ENCODE measurements at places on chromosomes 3 and 15.

- no peak for DNase-seq
Observed at GRCh38 chr3:105800320-105800719, 68.5 kb downstream of the CBLB start.

- DNase-seq, result no peak
Observed at GRCh38 chr3:25084016-25084415, 344.0 kb upstream of the RARB start.

DNA sequence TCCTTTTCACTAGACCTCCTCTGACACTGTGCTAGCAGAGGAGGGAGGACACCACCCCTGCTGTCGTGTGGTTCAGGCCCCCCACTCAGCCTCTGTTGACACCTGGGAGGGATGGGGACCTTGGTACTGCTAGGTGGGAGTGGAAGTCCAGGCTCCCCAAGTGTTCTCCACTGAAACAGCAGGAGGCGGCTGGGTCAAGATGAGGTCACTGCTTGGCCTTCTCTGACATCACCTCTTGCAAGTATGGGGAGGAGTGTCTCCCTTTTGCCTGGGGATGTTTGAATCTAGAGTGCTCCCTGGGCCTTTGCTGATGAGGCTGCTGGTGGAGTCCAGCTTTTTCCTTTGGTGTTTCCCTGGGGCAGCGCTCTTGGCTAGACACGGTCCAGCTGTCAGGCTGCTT, 101.5 kb downstream of the CHRNA7 start:
- DNase-seq, result no peak

DNA sequence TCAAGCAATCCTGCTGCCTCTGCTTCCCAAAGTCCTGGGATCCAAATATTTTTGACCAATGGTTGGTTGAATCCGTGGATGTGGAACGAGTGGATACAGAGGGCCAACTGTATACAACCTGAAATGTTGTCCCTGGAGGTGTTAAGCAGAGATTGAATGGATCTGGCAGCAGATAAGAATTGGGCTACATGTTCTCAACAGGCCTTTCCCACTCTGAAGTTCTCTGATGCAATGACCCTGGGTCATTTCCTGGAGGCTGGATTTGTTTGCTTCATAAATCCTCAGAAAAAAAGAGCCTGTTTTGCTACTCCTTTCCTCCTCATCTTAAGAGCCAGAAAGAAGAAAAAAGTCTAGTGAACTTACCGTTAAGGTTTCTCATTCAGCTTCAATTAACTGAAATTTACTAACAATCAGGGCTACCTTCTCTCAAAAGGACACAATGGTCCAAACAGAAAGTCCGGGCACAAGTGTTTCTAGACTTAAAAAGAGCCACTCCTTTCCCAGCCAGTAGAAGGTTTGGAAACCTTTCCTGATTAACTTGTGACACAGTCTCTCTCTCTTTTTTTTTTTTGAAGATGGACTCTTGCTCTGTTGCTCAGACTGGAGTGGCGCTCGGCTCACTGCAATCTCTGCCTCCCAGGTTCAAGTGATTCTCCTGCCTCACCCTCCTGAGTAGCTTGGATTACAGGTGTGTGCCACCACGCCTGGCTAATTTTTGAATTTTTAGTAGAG, 6.5 kb downstream of the ARHGEF3 start:
- peak; percentile 20 for DNase-seq

DNA sequence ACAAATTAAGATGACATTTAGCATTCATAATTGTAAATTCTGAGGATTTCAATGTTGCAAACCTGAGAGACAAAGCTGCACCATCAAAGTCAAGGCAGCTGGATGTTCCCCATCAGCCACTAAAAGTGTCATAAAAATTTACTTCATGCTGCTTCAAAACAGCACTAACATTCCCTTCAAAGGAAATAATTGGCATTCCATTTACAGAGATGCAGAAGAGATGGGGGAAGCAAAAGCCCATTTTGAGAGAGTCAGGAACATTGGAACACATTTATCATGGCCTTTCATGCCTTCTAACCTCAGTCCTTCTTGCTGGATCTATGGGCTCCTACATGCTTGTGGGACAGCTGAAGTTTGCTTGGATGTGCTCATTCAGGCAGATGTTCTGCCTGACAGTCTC, 6.4 kb upstream of the TMEM158 start:
- no peak for DNase-seq

DNA sequence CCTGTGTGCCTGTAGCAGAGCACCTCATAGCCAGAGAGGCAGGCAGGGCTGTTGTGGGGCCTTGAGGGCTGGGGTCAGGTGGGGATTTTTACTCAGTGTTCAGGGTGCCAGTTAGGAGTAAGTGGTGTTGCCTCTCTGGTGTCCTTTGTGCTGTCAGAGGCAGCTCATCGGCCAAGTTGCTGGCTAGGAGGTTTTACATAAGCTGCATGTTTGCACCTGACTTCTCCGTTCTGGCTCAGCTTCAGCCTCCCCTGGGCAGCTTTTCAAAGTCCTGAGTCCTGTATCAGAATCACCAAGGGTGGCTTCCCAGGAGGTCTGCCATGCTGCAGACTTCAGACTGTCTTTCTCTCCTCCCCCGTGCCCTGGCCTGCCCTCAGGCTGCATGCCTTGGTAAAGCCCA, 242.6 kb upstream of the TPM1 start:
- no peak for DNase-seq

GRCh38 chr15:92651877-92652575, 3.5 kb downstream of the FAM174B start:
- no peak for DNase-seq

GRCh38 chr15:77479015-77479414, 58.3 kb downstream of the HMG20A start:
- no peak for DNase-seq

DNA sequence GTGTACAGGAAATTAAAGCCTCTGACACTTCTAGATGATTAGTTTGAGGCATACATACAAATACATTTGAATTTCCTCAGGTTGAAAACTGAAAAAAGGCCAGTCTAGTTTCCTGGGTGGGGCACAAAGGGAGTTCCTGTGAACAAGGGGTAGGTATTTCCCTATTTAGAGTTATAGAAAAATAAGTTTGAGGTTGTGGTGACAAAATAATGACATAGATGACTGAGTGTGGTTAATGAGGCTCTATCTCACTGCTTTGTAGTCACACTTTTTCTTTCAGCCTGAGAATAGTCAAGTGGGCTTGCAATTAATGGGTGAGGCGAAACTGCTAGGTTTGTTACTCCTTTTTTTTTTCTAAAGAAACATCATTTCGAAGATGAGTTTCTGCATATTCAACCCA, 4.3 kb downstream of the SLCO3A1 start:
- no peak for DNase-seq

DNA sequence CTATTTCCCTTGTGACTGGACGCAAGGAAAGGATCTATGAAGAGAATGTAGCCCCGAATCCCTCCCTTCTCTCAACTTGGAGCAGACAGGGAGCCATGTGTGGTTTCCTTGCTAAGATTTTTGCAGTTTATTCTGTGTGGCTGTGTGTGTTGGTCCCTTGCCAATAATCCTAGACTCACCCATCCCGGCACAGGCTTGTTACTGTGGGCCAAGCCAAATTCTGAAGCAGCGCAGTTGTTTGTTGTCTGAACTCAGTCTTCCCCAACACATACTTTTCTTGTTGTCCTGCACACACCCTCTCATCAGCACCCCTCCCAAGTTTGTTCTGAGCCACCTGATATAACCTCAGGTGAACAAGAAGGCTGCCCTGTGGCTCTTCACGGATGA, 193.3 kb upstream of the CTDSPL start:
- no peak for DNase-seq

DNA sequence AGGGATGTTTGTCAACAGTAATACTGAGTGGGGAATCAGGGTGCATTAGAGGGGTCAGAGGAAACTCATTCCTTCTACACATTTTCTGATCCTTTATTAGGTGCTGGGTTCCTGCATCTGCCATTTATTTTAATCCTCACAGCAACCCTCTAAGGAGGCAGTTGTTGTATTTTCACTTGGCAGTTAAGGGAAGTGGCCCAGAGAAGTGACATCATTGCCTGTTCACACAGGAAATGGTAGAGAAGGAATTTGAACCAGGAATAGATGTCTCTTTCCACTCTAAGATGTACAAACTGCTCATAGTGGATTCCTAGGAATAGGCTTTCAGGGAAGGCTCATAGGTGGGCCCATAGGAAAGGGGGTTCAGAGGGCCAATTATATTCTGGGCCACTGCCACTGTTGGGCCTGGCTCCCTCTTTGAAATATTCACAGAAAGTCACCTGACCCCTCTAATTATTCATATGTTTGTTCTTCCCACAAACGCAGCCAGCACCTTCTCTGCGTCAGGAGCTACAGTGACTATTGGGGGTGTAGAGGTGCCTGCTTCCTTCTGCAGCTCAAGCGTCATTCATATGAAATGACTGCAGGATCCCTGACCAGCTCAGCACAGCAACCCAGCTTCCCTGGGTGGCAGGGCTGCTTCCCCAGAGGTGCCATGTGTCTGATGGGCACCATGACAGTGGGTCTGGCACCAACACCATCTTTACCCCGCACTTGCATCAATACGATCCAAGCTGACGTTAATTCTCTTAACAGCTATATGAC, 163.9 kb upstream of the SMAD3 start:
- no peak for DNase-seq

- DNase-seq, result no peak
Observed at GRCh38 chr15:76328958-76329357, 7.6 kb upstream of the ISL2 start.

GRCh38 chr3:124401843-124402242, 328.4 kb upstream of the UMPS start:
- peak; percentile 25 for DNase-seq

DNA sequence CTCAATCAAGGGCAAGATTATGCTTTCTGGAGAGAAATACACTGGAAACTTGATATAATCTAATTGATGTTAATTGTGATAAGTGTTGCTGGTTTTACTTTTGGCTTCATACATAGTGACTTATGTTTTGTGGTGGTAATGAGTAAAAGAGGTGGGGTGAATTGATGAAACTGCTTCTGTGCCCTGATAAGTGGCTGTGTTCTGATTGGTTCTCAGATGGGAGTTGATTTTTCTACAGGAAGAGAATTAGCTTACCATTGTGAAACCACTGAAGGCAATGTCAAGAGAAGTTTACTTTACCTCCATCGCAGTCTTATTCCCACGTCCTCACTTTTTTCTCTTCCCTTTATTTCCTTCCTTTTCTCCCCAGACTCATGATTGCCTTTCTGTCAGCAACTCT, 23.8 kb downstream of the TMEM45A start:
- no peak for DNase-seq

DNA sequence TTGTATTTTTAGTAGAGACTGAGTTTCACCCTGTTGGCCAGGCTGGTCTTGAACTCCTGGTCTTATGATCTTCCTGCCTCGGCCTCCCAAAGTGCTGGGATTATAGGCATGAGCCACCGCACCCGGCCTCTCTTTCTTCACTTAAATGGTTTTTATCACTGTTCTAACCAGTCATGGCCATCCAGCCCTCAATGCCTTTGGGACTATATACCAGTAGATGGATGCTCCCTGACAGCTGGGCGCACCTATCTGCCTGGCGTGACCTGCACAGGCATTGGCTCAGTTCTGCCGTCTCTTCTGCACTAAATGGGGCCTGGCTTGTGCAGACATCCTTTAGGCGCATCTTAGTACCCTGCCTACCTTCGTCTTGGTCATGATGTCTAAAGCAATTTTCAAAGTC, 233.4 kb downstream of the ADAMTS17 start:
- no peak for DNase-seq

DNA sequence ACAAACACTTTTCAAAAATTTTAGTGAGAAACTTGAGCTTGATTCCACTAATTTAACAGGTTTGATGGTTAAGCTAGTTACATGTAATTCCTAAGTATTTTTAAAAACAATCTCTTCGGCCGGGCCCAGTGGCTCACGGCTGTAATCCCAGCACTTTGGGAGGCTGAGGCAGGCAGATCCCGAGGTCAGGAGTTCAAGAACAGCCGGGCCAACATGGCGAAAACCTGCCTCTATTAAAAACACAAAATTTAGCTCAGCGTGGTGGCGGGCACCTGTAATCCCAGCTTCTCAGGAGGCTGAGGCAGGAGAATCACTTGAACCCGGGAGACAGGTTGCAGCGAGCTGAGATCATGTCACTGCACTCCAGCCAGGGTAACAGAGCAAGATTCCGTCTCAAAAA, 25.3 kb downstream of the TRA2B start:
- no peak for DNase-seq

GRCh38 chr3:16290827-16291196, 25.8 kb downstream of the OXNAD1 start:
- DNase-seq, result no peak

All from brain microvascular endothelial cell (primary cell).